Suppressor macrophage treated with lipopolysaccharide for 4 hours (primary cell): ENCODE measurements at places on chromosomes 7 and 10.

DNA sequence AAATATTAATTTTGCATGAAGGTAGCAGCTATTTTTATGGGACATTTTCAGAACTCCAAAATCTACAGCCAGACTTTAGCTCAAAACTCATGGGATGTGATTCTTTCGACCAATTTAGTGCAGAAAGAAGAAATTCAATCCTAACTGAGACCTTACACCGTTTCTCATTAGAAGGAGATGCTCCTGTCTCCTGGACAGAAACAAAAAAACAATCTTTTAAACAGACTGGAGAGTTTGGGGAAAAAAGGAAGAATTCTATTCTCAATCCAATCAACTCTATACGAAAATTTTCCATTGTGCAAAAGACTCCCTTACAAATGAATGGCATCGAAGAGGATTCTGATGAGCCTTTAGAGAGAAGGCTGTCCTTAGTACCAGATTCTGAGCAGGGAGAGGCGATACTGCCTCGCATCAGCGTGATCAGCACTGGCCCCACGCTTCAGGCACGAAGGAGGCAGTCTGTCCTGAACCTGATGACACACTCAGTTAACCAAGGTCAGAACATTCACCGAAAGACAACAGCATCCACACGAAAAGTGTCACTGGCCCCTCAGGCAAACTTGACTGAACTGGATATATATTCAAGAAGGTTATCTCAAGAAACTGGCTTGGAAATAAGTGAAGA, 112.3 kb downstream of the CFTR start:
- no peak for DNase-seq

- no peak for DNase-seq
Observed at GRCh38 chr10:52068485-52068884, 245.6 kb upstream of the DKK1 start.

- DNase-seq: peak; percentile 53
Observed at GRCh38 chr10:51422311-51423120, 276.9 kb downstream of the CSTF2T start.

GRCh38 chr7:132225216-132226030, 350.8 kb downstream of the PLXNA4 start:
- no peak for DNase-seq

GRCh38 chr7:38105874-38106483, 72.1 kb upstream of the STARD3NL start:
- DNase-seq: peak; percentile 72

DNA sequence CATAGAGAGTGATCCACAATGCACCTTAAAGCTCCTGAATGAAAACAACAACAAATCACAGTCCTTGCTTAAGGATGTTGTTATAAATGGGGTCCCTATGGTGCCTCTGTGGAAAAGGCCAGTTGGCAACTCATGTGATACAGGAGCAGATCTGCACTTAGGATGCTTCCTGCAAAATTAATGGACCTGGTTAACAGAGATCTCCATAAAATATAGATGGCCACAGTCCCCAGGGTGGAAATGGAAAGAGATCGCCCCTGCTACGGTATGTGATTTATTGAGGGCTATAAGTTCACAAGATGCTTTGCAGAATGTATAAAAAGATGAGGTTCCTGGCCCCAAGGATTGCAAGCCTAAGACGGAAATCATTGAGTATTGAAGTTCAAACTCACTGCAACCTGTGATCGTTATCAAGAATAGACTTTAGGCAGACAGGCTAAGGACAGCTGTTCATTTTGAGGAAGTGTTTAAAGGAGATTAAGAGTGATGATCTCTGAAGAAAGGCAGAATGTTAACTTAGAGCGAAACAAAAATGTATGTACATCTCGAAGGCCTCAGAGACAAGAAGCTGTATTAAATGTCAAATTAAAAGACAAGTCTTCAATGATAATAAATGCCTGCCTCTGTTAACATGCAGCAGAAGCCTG, 174.1 kb upstream of the PLPP4 start:
- DNase-seq: no peak

- DNase-seq: peak; percentile 83
Observed at GRCh38 chr10:103448746-103449145, 3.4 kb downstream of the CALHM2 start.

DNA sequence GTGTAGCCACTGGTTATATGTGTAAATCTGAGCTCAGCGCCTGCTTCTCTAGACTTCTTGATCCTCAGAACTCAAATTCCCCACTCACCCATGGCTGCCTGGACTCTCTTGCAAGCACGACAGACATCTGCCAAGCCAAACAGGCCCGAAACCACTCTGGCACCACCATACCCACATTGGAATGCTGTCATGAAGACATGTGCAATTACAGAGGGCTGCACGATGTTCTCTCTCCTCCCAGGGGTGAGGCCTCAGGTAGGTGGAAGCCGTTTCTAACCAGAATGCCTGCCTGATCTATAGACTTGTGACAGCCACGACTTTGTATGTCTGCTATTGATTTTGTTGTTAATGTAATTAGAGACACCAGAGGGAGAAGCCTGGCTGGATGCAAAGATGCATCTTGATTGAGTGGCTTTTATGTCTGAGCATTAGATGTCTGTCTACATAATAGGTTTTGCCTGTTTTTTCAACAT, 4.0 kb downstream of the BAMBI start:
- DNase-seq: no peak

DNA sequence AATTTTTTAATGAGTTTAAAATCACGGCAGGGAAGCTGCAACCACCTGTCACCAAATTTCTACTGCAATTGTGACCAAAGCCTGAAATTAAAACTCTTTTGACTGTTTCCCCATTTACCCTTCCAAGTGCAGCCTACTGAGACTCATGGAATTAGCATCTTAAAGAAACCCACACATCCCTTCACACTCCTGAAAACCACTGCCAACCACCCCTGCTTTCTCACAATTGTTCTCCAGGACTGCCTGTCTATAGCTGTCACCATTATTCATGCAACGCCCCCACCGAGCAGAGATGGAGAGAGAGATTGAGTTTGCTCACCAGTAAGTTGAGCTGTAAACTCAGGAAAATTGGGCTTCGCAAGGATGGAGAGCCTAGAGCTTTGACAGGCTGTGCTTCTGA, 383.8 kb upstream of the SORCS1 start:
- no peak for DNase-seq

- no peak for DNase-seq
Observed at GRCh38 chr7:97973206-97973658, 16.8 kb downstream of the OCM2 start.

DNA sequence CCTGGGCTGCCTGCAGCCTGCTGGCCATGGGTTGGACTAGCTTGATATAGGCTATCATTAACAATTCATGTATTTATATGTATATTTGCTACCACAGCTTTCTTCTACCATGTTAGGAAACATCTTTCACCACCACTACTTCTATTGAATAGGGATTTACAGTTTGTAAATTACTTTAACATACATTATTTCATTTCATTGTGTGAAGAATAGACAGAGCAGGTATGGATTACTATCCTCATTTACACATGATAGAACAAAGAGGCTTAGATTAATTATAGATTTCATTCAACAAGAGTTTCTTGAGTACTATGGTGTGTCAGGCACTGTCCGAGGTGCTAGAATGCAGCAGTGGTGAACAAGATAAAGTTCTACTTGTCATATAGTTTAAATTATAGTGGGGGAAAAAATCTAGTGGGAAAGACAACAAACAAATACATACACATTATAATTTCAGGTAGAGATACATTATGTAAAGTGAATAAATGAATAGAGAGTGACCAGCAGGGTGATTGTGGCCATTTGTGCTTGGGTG, 20.6 kb downstream of the VTI1A start:
- no peak for DNase-seq

- DNase-seq: peak; percentile 97
Observed at GRCh38 chr7:604001-604883, 84.6 kb upstream of the PDGFA start.
